MCF 10A (cell line): ENCODE measurements at places on chromosomes 5 and 9. TPM values are rescaled to one million over a fixed set of nuclear protein-coding genes. Genes with fewer than 3 reads are reported as not detected.

The ALDOB gene
- not detected in 2 replicates for total RNA-seq

The CCDC152 gene
- not detected in 2 replicates for total RNA-seq

- DNase-seq = peak; percentile 32
Measured at GRCh38 chr9:8486095-8486494, 686.5 kb upstream of the DMAC1 start.

GRCh38 chr5:81925981-81926380 lies 45.8 kb upstream of the ATG10 start:
- no peak for DNase-seq

DNA sequence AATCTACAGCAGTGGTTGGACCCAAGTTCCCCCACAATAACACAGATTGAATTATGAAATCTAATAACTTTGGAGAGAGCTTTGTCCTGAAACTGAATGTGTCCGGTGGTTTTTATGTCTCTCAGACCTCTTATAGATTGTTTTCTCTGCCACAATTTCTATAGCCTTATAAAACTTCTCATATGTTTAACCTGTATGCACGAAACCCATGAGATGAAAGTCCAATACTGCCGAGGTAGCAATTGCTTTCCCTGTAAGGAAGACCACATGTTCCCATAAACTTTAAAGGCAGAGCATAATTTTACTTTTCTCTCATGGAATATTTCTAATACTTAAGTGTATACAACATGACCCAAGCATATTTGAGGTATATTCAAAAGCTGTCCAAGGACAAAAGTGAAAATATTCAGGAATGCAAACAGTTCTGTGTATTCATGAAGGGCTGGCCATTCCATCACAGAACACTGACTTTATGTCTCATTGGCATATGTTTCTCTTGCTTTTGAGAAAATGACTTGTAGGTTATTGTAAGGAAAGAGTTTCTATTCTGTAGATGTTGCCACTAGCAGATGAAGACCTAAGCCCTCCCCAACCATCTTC lies 94.4 kb upstream of the TLE4 start:
- DNase-seq = no peak

- DNase-seq = no peak
Measured at GRCh38 chr5:72584466-72584865, 77.3 kb upstream of the ZNF366 start.

DNA sequence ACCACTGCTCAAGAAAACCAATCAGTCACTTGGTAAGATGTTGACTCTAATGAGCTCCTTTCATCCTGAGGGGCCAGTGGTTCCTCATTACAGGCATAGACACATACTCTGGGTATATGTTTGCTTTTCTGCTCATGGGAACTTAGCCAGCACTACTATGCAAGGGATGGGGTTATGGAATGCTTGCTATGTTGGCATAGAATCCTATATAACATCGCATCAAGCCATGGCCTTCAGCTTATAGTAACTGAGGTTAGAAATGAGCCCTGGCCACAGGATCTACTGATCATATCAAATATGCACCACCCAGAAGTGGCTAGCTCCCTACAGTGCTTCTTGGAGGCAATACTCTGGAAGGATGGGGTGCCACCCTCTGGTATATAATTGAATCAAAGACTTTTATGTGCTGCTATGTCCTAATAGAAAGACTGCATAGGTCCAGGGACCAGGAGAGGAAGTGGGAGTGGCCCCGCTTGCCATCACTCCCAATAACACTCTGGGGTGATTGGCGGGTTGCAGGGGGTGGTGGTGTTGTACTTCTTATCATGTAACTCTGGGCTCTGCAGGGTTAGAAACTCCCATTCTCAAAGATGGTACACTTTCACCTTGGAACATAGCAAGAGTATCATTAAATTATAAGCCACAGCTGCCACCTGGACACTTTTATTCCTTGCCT lies 70.3 kb downstream of the ZNF366 start:
- peak; percentile 38 for DNase-seq

DNA sequence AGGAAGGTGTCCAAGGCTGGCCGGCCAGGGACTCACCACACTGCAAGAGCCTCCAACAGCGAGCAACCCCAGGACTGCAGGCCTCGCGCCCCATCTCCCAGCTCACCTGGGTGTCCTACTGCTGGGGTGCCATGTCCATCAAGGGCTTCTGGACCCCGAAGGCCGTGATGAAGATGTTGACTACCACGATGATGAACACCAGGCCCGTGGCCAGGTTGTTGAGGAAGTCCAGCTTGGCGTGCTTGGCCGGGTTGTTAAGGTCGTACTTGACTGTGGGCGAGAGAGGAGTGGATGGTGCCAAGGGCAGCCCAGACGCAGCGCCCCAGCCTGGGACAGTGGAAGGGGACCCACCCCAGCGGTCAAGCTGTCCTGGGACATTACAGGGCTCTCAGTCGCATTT lies 9.3 kb downstream of the NINJ1 start:
- DNase-seq = no peak

GRCh38 chr9:22622815-22623214 lies 176.2 kb downstream of the DMRTA1 start:
- DNase-seq = no peak
